ENCODE measurements at places on chromosomes 1 and 21.

GRCh38 chr1:221801251-221801661 is 59.4 kb upstream of the DUSP10 start:
- no peak for DNase-seq

- DNase-seq: no peak
These were observed 139.0 kb upstream of the TMEM51 start for GRCh38 chr1:15014516-15014915.

GRCh38 chr1:50295566-50295965 is 127.7 kb downstream of the DMRTA2 start:
- DNase-seq: no peak

- DNase-seq: no peak
These were observed 784 bp upstream of the KCND3 start for GRCh38 chr1:111990026-111990877.

DNA sequence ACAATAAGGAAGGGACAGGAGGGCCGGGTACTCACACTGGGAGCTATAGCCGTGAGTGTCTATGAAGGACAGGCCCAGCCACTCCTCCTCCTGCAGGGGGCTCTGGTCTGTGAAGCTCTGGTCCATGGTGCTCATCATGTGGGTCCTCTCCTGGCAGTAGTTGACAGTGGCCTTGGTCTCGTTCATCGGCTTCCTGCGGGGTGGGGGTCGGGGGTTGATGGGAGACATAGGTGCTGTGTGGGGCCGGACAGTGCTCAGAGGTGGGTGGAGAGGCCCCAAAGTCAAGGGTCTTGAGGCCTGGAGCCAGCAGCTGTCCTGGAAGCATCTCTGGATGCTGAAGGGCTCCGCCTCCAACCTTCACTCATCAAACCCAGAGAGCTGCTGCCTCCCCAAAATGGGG is 260.4 kb downstream of the PTPRU start:
- no peak for DNase-seq
